Osteocyte (in vitro differentiated cells): ENCODE measurements at places on chromosomes 2 and 18. TPM values are rescaled to one million over a fixed set of nuclear protein-coding genes. Genes with fewer than 3 reads are reported as not detected.

GRCh38 chr2:229511524-229511923 is 202.8 kb downstream of the DNER start:
- DNase-seq = no peak

Gene IL1F10
- not detected in 2 replicates for total RNA-seq

Gene NEB
- 0.40 and 1.3 TPM in 2 replicates for total RNA-seq

DNA sequence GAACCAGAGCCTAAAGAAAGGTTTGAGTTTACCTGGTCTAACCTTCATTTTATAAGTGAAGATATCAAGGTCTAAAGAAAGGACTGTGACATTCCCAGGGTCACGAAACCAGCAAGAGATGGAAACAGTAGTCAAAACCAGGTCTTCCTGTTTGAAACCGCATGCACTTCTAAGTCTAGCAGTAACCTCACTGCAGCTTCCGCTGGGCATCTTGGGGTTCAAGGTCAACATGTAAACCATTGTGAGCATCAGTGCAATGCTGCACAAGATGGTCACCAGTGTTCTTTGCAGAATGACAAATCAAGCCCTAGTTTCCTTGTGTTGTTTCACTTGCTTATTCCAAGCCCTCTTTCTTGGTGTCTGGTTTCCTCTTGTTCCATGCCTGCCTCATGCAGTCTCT is 292.9 kb upstream of the MEX3C start:
- no peak for DNase-seq

DNA sequence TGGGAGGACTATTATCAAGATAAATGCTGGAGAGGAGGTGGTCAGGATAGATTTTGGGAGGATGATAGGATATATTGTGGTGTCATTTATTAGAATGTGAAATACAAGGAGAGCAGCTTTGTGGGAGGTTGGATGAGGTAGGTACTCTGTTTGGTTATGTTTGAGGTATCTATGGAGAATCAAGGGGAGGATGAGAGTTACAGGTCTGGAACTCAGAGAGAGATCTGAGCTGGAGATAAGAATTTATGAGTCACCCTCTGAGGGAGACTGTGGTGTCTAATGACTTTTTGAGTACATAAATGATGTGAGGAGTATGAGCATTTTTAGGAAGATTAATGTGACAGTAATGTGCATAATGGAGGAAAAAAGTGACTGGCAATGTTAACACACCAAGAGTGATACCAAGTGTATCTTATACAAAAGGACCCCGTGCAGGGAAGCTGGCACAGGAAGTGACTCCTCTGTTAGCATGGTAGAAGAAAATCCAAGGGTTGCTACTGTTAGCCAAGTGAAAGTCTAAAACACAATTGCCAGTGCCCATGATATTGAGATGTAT is 48.2 kb downstream of the CRIM1 start:
- no peak for DNase-seq

Gene TEX51
- not detected in 2 replicates for total RNA-seq
